GM23338 (cell line): ENCODE measurements at places on chromosomes 11 and 22. TPM values are rescaled to one million over a fixed set of nuclear protein-coding genes. Genes with fewer than 3 reads are reported as not detected.
A peak's percentile ranks its signal among the peaks of the same experiment; 100 is the strongest.

The PHLDB1 gene
- total RNA-seq, result 85.2 and 93.9 TPM in 2 replicates

The OR51B2 gene
- total RNA-seq, result not detected in 2 replicates

The FIBIN gene
- total RNA-seq, result 0.66 TPM in 1 of 2 replicates, not detected in the other

The MOGAT2 gene
- total RNA-seq, result not detected in 2 replicates

The ZNF143 gene
- 43.3 and 44.2 TPM in 2 replicates for total RNA-seq

The RIMBP3C gene
- 1.1 and 1.6 TPM in 2 replicates for total RNA-seq

The CHRNA10 gene
- 0.58 and 1.5 TPM in 2 replicates for total RNA-seq

The MS4A15 gene
- total RNA-seq, result not detected in 2 replicates

- DNase-seq, result peak; percentile 28
Observed at GRCh38 chr11:126185259-126186024, 26.0 kb downstream of the RPUSD4 start.

DNA sequence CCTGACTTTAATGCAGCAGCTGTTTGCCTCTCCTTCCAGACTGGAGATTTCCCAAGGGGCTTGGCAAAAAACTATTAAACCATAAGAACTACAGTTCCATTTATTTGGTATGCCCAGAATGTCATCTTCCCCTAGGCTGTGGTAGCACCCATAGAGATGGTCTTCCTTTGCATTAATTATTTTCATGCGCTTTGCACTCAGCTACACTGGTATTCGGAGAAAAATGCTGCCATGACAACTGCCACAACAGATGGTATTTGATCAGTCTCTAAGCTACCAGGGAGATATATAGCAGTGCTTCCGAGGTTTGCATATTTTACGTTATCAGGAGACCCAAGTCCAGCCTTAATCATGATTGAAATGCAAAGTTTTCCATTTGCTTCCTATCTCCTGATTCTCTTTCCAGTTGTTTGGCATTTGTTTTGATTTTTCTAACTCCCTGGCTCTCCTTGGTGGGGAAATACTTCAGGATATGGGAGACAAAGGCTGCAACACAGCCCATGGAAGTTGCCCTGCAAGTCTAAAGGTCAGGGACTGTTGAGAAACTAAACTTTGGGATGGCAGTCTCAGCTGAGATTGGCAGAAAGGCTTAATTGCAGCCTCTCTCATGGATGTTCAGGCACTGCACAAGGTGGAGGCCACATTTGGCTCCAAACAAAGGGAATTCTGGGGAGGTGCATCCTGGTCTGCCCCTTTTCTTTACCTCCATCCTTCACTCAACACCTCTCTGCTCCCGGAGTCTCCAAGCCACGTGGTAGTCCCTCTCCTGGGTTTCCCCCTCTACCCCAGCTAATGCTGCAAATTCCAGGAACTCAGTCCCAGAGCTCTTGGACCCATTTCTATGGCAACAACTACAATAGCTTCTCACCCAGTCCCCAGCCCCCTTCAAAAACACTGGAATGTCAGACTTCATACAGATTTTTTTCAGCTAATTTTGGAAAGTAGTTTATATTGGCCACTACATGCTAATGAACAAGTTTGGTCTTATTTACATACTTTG lies 151.8 kb downstream of the NAV2 start:
- DNase-seq, result peak; percentile 43

DNA sequence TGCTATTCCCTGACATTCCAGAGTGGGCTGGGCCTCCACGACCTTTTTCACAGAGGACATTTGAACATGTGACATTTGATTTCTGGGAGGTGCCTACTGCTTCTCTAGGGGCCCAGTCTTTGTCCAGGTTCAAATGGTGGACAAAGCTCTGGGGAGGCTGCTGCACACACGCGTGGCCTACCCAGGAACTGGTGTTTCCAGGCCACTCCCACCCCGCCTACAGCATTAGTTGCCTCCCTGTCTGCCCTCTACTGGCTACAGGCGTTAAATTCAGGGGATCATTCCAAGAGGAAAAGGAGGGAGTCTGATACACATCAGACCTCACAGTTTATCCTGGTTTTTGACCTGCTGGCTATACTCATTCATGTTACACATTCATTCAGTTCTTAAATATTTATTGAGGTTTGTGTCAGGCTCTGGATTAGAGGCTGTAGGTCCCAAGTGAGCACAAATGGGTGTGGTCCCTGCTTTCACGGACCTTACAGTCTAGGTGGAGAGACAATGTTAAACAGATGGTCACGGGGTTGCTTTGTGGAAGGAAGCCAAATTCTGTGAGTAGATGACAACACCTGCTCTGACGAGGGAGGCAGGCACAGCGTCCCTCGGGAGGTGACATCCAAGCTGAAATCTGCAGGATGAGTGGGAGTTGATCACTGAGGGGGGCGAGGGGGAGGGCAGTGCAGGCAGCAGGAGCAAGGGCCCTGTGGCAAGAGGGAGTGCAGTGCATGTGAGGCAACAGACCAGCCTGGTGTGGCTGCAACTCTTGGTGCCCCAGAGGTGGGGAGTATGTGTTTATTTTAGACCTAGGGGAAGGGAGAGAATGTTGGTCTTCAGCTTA lies 11.8 kb downstream of the TUB start:
- peak; percentile 92 for DNase-seq

DNA sequence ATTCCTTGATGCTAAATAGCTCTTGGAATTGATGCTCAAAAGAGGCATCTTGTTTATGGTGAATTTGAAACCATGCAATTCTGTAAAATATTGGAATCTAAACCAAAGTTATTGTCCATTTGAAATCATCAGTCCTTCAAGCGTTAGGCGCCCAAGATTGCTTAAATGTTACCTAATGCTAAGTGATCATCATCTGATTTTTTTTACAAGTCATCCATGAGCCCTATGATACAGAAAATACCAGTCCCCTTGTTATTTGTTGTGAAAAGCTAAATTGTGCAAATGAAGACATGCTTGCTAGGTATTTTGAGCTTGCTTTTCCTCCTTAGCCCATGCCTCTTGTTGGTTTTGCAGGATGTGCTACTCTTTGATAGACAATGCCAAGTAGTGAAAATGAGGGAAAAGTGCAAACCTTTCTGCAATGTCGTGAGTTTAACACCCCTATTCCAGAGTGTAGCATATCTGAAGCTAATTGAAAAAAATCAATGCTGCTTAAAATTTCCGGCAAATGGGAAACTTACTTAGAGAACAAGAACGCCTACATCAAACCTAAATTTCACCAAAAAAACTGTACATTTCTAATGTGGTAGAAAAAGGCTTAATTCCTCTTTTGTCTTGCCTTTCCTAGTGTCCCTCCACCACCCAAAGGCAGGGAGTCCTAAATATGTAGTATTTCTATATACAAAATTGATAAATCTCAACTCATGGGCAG lies 1.9 kb downstream of the GRK3 start:
- no peak for DNase-seq

- DNase-seq, result no peak
Observed at GRCh38 chr22:30209642-30210041, 36.9 kb downstream of the LIF start.

DNA sequence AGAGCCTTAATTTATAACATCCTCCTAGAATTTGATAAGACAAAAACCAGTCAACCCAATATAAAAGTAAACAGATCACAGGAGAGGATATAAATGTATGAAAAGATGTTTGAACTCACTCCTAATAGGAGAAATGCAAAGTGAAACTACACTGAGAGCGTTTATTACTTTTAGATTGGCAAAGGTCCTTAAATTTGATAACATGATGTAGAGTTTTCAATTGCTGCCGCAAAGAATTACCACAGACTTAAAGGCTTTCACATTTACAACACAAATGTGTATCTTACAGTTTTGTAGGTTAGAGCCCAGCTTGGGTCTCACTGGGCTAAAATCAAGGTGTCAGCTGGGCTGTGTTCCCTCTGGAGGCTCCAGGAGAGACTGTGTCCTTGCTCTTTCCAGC lies 9.1 kb upstream of the POU2AF2 start:
- no peak for DNase-seq

DNA sequence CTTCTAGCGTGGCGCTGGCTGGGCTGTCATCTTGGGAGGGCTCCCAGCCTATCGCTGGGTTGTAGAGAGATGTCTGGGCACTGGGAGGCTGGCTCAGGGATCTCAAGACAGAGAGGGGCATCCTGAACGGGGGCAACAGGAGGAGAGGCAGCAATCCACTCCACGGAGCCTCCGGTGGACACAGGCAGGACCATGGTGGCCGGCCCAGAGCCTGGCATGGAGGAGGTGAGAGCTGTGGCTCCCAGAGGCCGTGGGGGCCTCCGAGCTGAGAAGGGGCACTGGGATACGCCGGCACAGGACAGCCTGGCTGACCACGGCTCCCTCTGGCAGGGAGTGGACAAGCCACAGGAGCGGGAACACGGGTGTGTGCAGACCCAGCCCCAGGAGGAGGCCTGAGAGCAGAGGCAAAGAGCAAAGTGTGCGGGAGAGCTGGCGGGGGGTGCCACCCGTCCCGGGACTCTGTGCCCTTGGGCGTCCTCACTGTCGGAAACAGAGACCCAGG lies 9.1 kb downstream of the MRGPRF start:
- DNase-seq, result no peak
